CD4-positive, alpha-beta T cell treated with Interleukin-6 for 4 hours (primary cell): ENCODE measurements at places on chromosomes 16 and 17.

DNA sequence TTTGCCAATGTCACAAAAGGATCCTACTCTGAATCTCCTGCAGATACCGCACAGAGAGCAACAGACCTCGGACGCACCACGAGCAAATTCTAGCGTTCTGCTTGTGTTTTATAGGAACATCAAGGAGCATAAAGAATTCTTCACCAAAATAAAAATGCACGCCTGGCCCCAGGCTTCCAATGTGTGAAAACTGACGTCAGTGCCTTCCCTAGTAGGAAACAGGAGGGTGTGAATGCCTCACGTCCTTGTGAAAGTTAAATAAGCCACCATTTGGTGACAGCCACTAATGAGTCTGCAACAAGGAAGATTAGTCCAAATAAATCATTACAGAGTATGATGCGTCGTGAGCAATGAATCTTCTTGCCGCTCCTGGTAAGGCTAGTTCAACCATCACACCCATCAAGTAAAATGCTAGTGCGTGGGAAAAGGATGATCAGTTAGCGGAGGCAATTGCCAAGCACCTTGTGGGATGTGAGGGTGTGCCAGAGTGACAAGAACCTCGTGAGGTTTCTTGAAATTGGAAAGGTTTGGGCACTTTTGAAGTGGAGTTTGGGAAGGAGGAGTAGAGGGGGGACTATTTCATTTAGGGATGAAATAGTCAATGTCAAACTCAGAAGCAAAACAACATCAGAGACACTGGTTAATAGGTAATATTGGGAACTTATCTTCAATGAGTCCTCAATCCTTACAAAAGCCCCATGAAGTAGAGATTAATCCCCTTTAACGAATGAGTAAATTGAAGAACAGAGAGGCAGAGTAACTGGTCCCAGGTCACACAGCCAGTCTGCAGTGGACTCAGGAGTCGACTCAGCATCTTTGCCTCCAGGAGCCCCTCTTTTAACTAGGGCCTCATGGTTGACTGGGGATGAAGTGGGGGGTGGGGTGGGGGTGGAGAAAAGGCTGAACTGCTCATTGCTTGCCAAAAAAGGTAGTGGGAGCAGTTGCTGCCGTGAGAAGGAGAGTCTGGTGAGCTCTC, 238.8 kb downstream of the SLC39A11 start:
- DNase-seq = no peak

GRCh38 chr16:85302018-85302847, 190.0 kb upstream of the CIBAR2 start:
- no peak for DNase-seq

DNA sequence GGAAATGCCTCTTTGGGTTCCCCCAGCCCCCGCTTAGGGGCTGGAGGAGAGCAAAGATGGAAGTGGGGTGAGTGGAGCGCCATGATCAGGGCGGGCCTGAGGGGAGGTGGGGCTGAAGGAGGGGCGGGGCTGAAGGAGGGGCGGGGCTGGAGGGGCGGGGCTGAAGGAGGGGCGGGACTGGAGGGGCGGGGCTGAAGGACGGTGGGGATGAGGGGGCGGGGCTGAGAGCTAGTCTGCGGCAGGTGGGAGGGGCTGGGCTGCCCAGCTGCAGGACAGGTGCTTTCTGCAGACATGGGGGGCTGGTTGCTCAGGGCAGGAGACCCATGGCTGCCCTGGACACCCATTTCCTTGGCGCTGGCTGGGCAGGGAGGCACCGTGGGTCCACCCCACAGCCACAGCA, 39.1 kb upstream of the PABPN1L start:
- no peak for DNase-seq

DNA sequence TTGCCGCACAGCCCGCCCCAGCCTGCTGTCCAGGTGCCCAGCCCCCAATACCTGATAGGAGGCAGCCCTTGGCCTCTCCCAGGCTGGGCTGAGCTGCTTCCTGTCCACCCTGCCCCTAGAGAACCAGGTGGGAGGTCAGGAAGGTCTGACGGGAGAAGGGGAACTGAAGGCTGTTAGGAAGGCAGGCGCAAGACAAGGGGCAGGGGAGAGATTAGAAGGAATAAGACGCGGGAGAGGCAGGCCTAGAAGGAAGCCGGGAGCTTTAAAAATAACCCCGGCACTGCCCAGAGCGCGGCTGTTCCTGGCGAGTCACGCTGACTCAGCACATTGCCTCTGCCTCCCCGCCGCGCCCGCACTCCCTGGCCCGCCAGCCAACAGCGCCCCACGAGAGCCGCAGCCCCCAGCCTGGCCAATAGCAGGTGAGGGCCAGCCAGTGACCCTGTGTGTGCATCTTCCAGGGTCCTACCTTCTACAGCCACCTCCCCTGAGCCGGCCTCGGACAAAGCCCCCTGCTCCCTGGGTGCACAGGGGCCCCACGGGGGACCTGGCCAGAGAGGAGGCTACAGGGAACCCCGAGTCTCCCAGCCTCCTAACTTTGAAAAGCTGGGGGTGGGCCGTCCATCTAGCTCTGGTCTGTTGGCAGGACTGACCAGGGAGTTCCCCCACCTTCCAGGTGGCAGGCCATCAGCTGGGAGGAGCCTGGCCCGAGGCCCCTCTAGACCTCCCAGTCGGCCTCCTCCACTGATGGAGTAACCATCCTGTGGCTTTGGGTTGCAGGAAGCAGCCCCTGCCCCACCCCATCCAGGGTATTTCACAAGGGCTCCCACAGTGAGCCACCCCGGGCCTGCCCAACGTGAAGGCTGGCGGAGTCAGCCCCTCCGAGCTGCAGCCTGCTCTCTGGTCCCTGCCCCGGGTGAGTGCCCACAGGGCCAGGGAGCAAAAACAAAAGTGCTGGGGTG, 4.0 kb downstream of the MAFG start:
- DNase-seq = peak; percentile 19

GRCh38 chr16:53629607-53630312, 73.9 kb downstream of the RPGRIP1L start:
- DNase-seq = no peak

GRCh38 chr16:89096768-89097391, 3.2 kb downstream of the ACSF3 start:
- peak; percentile 81 for DNase-seq

DNA sequence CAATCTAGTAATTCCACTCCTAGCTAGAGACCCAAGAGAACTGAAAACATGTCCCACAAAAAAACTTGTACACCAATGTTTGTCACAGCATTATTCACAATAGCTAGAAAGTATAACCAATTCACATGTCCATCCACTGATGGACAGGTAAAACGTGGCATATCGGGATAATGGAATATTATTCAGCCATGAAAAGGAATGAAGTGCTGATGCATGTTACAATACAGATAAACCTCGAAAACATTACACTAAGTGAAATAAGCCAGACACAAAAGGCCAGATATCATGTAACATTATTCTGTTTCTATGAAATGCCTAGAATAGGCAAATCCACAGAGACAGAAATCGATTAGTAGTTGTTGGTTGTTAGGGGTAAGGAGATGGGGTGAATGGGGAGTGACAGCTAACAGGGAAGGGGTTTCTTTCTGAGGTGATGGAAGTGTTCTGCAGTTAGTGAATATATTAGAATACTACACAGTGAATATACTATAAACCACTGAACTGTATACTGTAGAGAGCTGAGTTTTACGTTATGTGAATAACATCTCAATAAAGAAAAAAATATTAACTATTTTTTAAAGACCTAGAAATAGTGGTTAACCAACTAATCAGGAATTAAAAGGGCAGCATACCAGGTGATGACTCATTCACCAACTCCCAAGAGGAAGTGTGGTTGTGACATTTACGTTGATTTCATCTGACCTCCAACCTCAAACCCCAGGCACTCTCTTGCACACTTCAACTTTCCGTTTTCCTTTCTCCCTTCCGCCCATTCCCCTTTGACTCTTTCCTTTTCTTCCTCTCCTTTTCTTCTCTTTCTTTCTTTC, 48.6 kb downstream of the GAS7 start:
- no peak for DNase-seq

DNA sequence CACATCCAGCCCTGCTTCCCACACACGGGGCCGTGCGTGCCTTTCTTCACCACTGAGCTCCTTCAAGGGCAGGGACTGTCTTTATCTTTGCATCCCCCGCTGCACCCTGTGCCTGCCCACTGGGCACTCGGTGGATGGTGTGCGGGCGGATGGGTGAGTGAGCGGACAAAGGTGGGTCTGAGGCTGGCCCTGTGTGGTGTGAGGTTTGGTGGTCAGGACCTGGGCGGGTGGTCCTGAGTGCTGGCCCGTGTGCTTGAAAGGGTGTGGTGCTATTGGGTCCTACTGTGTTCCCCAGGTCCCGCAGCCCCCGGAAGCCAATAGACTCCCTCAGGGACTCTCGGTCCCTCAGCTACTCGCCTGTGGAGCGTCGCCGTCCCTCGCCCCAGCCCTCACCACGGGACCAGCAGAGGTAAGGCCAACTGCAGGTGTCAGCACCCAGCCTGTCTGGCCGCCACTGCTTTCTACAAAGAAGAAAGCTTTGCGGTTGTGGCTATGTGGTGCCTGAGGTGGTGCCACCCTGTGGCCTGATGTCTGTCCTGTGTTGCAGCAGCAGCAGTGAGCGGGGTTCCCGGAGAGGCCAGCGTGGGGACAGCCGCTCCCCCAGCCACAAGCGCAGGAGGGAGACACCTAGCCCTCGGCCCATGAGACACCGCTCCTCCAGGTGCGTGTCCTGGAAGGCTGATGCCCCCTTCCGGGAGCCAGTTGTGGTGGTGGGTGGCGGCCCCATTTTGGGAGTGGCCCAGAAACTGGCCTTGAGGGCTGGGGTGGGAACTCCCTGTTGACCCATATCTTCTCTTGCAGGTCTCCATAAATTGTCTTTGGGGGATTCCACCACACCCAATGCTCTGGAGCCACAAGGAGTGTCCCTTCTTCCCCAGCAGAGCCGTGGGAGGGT, 6.8 kb downstream of the ELOB start:
- no peak for DNase-seq

DNA sequence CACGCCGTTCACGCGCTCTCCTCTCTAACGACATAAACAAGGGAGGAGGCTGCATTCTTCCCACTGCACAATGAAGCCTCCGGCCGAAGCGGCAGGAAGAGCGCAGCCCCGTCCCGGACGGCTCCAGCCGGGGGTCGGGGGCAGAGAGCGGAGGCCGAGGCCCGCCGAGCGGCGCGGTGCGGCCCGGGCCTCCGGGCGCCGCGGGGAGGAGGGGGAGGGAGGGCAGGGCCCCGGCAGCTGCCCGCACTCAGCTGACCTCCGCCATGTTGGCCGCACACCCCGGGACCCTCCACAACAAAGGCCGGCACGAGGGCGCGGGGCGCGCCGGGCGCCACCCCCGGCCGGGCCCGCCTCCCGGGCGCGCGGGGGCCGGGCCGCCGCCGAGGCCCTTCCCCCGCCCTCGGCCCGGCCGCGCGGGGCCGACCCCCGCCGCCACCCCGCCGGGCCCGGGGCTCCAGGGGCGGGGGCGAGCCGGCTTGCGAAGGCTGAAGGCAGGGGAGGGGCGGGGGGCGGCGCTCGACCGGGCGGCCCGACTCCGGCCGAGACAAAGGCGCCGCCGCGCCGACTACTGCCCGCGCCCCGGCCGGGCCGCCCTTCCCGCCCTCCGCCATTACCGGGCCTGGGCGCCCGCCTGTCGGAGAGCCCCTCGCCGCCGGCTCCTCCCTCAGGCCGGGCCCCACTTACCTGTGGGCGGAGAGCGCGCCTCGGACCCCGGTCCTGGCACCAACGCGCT, 527 bp downstream of the SIAH1 start:
- peak; percentile 30 for DNase-seq

- DNase-seq = no peak
Measured at GRCh38 chr16:80369138-80369958, 171.4 kb upstream of the DYNLRB2 start.

DNA sequence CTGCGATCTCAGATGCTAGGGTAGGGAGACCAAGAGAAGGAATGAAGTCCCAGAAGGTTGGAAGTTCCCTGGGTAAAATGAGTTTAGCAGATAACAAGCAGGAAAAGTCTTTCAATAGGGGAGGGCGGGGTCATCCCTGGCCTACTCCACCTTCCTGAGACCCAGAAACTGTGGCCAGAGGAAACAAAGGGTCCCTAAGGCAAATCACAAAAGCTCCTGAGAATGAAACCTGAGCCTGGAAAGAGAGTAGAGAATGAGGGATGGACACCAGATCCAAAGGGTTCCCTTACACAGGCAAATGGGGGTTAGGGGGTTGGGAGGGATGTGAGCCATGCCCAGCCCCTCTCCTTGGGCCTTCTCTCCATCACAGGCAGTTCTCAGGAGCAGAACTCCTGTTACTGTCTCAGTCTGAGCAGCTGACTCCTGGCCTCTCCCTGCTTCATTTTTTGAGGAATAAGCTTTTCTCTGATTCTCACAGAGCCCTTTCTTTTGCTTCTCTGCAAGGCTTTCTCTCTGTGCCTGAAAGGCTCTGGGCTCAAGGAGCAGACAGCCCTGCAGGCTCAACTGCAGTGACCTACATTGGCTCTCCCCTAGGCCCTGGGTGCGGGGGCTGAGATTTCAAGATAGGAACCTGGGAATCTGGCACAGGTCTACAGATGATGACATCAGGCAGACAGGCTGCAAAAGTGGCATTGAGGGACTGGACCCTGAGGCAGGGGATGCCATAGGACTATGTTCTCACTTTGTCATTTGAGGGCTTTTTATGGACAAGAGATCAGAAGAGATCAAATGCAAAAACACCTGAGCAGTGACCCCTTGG, 9.8 kb upstream of the NR1D1 start:
- no peak for DNase-seq

- DNase-seq = no peak
Measured at GRCh38 chr16:67539691-67540635, 11.3 kb downstream of the RIPOR1 start.

DNA sequence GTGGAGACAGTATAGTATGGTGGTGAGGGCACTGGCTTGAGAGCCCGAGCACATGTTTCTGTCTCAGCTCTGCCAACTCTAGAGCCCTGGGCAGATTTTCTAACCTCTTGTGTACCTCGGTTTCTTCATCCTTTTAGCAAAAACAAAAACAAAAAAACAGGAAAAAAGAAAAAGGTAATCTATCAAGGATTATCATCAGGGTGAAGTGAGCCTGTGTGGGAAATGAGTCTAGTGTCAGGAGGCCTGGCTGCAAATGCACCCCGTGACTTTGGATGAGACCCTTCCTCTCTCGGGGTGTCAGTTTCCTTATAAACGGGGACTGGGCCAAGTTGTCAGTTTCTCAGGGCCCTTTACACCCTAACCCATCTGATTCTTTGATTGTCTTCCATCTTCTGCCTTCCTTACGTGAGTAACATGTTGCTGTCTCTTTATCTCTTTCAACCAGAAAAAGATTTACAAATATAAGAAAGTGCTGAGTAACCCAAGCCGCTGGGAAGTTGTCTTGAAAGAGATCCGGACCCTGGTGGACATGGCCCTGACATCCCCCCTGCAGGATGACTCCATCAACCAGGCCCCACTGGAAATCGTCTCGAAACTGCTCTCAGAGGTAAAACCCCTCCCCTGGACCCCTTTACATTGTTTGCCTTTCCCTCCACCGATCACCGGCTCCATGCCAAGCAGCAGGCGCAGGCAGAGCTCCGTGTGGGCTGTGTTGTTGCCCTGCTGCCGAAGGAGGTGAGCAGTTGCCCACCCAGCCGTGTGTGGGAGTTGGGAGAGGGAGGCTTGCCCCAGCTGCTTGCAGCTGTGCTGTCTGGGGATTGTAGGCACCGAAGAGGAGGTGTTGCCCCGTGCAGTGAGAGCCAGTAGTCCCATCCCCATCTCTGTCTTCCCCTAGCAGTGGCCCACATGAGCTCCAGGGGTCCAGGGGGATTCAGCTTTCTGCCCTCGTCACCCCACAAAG, 127.1 kb upstream of the PLCG2 start:
- no peak for DNase-seq

GRCh38 chr16:47699106-47699505, 238.0 kb downstream of the PHKB start:
- DNase-seq = no peak

- DNase-seq = no peak
Measured at GRCh38 chr17:65079489-65079900, 23.0 kb upstream of the GNA13 start.
